ENCODE measurements at places on chromosomes 6 and 20.
A peak's percentile ranks its signal among the peaks of the same experiment; 100 is the strongest.

GRCh38 chr6:119865466-119866350 lies 516.1 kb upstream of the MAN1A1 start:
- peak; percentile 43 for DNase-seq

GRCh38 chr6:105892577-105893262 lies 193.4 kb upstream of the PRDM1 start:
- DNase-seq, result no peak

DNA sequence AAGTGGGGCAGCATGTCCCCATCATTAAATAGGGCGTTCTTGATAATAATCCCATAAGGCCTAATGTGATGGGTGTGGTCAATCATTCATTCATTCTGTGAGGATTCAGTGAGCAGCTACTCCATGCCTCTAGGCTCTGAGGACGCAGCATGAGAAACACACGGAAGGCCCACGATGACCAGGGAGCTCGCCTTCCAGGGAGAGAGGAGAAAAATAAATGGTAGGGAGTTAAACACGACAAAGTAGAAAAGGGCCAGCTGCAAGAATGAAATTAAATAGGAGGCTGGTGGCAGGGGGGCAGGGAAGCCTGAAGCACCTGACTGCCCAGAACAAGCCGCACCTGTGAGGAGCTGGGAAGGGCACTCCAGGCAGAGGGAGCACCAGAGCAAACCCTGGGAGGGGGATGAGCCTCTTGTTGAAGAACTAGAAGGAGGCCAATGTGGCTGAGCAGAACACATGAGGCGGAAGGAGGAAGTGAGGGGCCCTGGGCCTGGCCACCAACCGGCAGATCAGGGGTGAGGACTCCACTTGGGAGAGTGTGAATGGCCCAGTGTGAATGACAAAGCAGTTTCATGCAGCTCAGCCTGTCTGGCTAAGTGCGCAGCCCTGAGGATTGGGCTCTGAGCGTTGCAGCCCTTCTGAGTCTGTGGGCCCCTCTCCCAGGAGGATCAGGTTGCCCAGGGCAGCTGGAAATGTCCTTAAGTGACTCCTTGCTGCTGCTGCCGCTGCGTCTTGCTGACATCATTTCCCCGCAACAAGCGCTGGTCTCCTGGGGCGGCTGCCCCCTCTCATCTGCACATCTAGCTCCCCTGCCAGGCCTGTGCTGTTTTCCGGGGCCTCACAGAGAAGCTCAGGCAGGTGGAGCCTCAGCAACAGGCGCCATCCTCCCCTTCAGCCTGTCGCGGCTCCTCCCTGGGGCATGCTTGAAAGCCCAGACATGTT lies 99.9 kb downstream of the CDH26 start:
- no peak for DNase-seq

GRCh38 chr6:87905101-87905641 lies 142.5 kb upstream of the SPACA1 start:
- DNase-seq, result no peak

- DNase-seq, result no peak
Observed at GRCh38 chr6:163915131-163915530, 500.6 kb downstream of the QKI start.

DNA sequence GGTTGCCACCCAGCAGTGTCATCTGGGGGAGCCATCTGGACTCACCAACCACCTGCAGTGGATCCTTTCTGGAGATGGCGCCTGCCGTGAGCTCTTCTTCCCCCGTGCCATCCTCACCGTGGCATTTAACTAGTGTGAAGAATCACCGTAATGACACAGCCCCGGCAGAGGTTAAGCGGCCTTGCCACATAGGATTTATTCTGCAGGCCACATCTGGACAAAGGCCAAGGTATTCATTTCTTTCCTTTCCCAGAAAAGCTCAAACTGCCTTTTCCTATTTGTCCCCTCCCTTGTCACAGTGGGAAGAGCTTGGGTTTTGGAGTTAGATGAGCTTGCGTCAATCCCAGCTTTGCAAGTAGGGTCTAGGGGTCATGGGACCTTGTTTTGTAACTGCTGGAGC lies 88.4 kb downstream of the PXDC1 start:
- DNase-seq, result no peak

DNA sequence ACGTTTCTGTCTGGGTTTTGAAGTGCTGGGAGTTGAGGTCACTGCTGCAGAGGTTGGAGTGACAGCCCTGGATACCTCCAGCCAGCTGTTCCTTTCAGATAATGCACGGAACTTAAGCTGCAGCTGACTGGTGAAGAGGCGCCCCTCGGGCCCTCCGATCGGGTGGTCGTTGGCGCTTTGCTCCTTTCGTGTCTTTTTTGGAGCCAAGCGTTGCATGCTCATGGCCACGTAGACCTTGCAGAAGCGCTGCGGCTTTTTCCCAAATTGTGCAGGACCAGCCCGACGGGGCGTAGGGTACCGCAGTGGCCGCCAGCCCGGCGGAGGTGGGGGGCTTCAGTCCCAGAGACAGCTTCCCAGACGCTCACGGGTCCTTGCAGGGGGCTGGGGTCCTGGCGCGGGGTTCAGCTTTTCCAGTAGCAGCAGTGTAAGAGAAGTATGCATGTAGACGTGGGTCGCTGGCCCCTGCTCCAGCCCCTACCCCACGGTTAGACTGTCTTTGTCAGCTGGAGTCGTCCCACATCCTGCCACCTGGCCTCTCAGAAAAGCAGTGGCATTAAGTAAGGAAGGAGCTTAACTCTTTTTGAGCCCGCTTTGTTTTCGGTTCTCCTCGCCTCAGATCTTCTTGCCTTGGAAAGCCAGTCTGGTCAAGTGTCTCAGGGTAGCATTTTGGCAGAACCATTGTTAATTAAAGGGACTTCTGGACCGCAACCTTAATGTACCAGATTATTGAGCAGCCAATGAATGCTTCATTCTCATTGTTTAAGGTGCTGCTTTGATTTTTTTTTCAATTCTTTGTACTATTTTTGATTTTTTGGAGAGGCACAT lies 838 bp downstream of the TNFAIP3 start:
- no peak for DNase-seq

DNA sequence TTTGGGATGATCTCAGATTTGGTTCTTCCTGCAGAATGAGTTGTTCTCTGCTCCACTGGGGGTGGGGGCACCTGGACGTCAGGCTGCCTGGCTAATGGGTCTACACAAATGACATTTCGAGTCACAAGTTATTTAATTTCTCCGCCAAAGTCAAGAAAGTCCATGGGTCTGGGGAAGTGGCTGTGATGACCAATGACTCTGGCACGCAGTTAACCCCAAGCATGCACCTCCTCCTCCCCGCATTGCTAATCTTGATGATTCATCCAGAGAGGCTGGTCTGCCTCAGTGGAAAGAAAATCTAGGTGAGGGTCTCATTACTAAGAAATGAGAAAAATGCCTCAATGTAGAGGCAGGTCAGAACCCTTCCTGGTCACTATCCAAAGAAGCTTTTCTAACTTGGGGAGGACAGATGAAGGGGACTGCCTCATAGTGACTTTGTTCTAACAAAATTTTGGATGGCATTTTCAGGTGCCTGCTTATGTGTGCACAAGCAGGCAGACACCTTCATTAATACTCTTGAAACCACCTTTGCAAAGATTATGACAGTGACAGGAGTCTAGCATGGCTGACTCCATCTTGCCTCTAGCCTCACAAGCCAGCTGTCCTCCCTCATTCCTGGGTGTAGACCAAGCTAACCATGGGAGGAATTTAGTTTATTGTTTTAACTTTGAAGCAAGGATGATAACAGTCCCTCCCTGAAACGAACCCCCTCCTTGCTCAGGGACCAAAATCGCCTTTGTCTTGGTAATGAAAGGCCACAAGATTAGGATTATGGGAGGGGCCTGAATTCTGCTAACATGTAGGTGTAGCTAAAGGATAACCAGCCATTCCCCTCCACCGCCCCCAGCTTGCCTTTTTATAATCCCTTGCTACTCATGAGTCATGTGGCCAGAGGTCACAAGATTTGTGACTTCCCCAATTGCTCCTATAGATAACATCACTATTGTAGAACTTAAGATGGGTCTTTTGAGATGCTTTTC lies 98.6 kb upstream of the MRPS10 start:
- peak; percentile 92 for DNase-seq

DNA sequence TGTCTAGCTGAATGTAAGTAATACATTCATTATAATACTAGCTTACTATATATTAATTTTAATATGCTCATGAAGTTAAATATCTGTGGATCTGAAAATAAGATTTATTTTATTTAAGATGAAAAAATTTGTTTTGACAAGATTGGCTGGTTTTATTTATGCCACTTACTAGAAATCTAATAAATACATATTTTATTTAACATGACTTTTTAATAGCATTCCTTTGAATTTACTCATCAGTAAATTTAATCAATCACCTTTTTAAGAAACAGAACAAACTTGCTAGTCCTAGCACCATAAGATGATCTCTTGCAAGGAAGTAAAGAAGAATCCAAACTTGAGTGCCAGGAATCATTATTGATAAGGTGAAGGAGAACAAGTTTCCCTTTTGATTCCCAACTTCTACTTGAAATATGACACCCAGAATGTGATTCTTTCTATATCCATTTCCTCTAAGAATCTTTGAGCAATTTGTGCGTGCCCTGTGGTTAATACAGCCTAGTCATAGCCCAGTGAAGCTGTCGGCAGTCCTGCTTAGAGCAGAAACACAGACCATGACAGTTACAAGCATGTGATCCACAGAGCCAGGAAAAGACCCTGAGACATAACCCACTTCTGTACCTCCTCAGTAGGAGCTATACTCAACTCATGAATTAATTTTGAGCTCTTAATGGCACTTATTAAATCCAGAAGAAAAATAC lies 282.3 kb upstream of the QKI start:
- DNase-seq, result no peak

- DNase-seq, result no peak
Observed at GRCh38 chr6:158374020-158374419, 61.8 kb downstream of the TULP4 start.

DNA sequence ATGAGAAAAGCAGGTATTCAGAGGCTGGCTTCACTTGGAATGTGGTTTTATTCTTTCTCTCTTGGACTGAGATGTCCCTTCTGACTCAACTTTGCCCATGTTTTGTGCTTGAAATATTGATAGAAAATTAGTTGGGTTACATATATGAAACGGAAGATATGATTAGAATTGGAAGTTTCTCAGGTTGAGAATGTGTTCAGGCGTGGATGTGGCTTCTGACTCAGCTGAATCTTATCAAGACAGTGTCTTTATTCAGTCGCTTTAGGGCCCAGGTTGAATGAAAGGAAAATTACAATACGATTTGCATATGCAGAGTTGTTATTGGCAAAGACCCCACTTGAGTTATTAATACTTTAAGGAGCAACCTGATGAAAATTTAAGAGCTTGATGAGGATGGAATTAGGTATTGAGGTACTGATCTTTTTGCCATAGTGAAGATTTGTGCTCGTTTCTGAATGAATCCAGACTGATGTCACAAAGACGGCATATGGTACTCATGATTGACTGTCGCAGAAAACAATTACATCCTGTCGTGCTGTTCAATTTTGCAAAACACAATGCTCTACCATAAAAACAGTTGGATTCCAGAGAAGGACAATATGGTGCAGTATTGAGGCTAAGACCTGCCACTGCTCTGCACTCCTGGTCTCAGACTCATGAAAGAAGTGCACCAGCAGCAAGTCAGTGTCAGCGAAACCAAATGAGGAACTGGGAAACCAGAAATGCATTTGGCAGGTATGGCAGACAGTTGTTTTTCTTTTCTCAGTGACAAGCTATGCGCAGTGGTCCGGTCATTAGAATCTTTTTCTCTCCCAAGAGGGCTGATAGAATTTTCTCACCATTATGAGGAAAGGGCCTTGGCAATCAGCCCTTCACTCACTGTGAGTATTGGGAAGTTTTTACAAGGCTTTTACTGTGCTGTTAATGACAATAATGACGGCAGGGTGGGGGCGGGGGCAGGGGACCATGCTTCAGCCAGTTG lies 158.3 kb downstream of the DOK5 start:
- no peak for DNase-seq

DNA sequence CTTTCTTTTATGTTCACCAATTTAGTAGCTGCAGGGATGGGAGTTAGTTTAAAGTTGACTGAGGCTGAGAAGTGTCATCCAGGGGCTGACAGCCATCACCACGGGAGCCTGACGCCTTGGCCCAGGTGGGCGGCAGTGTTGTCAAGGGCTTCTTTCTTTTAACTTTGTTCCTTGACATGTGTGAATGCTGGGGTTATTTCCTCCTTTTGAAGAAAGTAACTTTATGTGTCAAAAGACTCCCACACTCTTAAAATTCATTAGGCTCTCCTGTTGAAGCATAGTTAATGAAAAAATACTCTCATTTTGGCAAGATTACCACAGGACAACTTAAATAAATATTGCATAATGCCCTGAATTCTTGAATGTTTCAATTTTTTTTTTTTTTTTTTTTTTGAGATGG lies 50.0 kb downstream of the SASH1 start:
- DNase-seq, result no peak

DNA sequence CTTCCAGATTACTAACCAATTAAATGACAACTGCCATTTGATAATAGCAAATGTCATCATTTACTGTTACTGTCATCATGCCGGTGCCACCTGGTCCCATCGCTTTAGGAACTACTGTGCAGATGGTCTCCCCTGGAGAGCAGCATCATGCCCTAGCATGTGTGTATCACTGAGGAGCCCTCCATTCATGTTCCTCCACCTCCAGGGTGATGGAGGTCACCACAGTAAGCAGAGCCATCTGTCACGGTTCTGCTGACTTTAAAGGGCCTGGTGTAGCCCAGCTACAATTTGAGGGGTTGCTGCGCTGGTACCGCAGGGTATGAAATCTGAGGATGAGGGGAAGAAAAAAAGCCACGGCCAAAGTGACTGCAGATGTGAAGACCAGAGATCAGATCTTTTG lies 118.8 kb upstream of the KCNK16 start:
- no peak for DNase-seq

DNA sequence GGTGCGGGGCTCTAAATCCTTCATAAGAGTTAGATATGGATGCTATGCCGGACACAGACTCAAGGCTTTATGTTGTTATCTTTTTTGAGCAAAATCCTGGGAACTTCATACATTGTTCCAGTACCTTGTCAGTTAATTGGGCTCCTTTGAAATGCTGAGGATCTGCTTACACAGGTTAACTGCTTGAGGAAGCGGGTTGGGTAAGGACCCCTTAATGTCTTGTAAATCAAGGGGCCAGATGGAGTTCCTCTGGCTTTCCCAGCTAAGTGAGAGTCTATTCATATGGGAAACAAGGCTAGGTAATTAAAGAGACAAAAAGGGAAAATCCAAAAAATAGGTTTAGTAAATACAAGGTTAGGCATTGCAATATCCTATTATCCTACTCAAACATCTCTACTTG lies 141.5 kb downstream of the OR2B2 start:
- no peak for DNase-seq

- no peak for DNase-seq
Observed at GRCh38 chr6:64084185-64084663, 448.6 kb downstream of the PHF3 start.

GRCh38 chr6:92827104-92827503 lies 592.3 kb downstream of the EPHA7 start:
- DNase-seq, result no peak
